ENCODE measurements at places on chromosomes 13 and 19.

DNA sequence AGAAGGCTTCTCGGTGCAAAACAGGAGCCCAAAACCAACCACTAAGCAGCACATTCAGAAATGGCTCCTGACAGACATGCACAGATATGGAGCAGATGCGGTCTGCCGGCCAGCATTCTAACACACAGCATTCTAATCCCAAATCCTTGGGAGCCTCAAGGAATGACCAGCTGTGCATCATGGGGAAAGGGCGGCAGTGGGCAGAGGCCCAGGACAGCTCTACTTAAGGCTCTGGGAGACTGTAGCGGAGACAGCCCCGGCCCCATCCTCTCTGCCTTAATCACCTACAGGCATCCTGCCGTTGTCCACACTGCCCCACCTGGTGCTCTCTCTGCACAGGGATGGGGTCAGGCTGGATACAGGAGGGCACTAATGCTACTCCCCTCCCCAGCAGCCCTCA, 1016.0 kb downstream of the UQCRFS1 start:
- DNase-seq, result no peak

DNA sequence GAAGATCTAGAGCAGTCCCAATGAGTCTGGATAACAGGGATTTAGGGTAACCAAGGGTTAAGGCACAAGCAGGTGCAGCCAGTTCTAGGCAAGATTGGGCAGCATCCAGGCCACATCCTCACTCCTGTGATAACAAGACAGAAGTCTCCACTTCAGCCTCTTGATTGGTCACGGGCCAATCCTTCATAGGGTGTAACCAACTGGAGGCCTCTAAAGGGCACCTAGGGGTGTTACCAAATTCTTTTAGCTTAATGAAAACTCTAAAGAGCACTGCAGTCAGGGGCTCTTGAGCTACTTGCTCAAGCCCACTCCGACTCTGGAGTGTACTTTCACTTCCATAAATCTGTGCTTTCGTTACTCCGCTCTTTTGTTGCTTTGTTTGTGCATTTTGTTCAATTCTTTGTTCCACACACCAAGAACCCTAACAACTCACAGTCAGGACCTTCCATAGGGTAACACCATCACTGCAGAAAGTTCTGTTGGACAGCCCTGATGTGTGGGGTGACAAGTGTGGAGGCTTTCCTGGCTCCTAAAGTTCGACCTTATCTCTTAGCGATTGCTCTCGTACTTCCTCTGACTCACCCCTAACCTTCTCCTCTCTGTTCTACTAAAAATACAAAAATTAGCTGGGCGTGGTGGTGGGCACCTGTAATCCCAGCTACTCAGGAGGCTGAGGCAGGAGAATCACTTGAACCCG, 36.1 kb downstream of the ZSWIM9 start:
- no peak for DNase-seq

DNA sequence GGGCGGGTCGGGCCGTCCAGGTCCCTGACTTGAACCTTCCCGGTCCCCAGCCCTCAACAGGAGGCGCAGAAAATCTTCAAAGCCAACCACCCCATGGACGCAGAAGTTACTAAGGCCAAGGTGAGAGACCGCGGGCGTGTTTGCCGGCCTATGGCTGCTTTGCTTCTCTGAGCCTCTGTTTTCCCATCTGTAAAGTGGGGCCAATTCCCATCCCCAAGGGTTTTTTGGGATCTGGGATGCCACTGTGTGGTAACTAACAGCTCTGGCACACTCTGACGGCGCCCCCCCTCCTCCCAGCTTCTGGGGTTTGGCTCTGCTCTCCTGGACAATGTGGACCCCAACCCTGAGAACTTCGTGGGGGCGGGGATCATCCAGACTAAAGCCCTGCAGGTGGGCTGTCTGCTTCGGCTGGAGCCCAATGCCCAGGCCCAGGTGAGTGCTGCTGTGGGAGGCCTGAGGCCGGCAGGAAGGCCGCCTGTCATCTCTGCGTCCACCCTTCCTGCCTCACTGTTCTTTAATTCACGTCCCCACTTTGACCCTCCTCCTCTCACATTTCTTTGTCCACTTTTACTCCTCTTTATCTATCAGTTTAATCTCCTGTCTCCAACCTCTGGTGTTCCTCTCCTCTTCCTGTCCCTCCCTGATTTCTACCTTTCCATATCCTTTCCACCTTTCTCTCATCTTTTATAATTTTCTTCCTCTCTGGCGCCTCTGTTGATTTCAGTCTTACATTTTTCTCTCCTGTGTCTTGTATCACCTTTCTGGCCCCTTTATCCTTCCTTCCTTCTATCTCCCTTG, 7.1 kb downstream of the FUZ start:
- DNase-seq, result no peak

GRCh38 chr13:76993021-76993420, 1.1 kb downstream of the CLN5 start:
- no peak for DNase-seq

- DNase-seq, result no peak
Observed at GRCh38 chr13:55569514-55569913, 1571.2 kb upstream of the PRR20A start.

- DNase-seq, result no peak
Observed at GRCh38 chr13:100521851-100522617, 66.6 kb downstream of the GGACT start.

DNA sequence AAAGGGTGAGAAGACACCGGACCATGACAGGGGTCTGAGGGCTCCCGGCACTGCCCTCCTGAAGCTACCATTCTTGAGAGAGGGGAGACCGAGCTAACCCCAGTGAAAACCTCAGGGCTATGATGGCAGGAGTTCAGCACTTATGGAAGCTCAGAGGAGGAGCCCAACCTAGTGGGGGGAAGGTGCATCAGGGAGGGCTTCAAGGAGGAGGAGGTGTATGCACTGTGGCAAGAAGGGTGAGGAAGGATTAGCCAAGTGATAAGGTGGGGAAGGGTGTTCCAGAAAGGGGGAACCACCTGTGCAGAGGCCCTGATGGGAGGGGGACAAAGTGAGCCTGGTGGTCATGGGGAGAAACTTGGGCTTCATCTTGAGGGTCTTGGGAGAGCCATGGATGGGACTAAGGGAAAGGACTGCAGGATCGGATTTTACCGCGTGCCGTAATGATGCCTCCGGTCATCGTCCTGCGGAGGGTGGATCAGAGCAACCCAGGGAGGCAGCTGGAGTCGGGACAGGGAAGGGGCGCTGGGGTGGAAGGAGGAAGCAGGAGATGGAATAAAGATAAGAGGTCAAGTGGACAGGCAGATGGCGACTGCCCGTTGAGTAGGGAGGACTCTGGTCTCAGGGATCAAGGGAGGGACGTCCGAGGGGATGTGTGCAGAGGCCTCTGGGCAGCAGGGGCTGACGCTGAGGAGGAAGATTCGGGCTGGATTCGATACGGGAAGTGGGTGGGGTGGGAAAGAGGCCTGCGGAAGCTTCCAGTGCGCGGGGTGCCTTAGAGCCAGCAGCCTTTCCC, 13.3 kb upstream of the PSMD8 start:
- DNase-seq, result no peak

DNA sequence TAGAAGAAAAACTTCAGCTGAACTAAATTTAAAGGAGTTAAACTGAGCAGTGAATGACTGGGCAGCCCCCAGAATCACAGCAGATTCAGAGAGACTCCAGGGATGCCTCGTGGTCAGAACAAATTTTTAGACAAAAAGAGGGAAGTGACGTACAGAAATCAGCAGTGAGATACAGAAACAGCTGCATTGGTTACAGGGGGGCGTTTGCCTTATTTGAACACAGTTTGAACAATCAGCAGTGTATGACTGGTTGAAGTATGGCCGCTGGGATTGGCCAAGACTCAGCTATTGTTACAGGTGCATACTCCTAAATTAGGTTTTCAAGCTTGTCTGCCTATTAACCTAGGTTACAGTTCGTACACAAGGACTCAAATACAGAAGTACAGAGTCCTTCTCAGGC, 2.2 kb upstream of the SPRYD7 start:
- DNase-seq, result no peak

DNA sequence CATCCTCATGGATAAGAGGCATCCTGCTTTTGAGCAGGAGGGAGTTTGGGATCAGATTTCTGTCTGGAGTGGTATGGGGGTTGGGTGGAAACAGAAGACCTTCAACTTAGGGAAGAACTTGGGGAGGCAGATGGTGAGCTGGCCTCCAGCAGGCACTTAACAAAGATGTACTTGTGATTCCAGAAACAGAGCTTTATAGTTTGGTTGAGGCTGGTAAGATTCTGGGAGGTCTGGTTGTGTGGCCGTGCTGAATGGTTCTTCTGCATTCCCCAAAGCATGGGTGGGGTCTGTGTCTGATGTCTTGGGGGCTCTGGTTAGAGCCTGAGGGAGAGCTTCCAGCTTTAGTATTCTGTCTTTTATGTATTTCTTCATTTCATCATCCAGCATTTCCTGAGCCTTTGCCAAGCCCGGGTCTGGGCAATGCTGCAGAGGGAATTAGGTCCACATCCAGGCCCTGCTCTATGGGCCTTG, 4.8 kb downstream of the MEGF8 start:
- DNase-seq, result no peak

GRCh38 chr13:28204043-28204442, 65.7 kb downstream of the PAN3 start:
- DNase-seq, result no peak

GRCh38 chr13:66853564-66853963, 376.6 kb downstream of the PCDH9 start:
- DNase-seq, result no peak

- no peak for DNase-seq
Observed at GRCh38 chr13:22198001-22198400, 527.1 kb downstream of the FGF9 start.

GRCh38 chr13:35961002-35961401, 170.2 kb downstream of the DCLK1 start:
- DNase-seq, result no peak

GRCh38 chr13:37526710-37527473, 71.7 kb downstream of the POSTN start:
- no peak for DNase-seq

DNA sequence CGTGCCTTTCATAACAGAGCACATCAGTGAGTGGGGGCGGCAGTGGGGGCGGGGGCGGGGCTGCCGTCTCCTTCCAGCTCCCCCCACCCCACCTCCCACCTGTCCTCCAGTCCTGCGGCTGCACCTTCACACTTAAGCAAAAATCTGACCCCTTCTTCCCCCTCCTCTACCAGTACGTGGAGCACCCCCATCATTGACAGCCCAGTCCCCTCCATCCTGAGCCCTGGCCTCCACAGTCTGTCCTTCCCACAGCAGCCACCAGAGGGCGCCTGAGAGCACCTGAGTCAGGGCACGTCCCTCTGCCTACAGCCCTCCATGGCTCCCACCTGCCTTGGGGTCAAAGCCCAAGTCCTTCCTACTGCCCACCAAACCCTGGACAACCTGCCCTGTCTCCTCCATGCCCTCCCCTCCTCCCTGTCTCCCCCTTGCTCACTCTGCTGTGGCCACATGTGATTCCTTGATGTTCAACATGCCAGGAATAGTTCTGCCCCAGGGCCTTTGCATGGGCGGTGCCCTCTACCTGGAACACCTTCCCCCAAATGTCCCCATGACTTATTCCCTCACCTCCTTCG, 4.0 kb downstream of the EBI3 start:
- DNase-seq, result peak; percentile 69

DNA sequence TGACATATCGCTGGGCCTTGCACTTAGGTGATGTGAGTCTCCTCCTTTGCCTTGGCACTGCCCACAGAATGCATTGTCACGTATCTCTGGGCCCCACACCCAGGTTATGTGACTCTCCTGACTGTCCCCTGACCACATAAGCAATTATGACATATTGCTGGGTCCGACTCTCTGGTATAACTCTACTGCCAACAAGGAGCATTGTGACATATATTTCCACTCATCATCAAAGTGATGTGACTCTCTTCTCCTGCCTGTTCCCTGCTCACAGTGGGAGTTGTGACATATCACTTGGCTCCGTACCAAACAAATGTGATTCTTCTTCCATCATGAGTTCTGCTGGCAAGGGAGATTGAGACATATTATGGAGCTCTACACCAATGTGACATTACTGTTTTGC, 15.4 kb upstream of the ZNF681 start:
- DNase-seq, result no peak

DNA sequence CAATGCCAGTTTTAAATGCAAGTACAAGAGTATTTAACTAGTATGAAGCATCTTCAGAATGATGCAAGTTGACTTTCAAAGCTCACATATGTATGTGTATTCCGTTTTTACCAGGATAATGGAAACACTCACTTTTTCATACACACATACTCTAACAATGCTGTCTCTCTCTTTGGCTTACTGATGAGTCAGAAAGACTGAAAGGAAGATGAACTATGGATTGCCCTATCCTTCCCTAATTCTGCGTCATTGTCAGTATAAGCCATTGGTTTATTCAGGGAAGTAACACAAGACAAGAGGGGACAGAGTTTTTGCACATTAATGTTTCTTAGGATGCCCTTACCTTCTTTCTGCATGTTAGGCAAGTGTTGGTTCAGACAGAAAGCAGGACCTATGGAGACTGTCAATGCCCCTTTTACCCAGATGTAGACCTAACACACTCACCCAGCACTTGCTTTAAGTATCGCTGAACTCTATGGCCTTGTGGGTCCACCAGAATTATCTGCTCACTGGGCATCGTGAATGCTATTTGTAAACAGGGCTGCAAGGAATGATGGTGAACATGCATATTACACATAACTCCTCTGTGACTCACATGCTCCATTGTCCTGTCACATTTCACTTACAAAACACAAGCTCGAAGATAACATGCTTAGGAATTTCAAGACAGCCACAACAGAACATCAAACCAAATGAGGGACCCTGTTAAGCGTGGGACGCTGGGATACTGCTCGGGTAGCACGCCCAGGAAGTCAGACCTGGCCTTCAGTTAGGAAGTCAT, 10.0 kb upstream of the OXGR1 start:
- no peak for DNase-seq

DNA sequence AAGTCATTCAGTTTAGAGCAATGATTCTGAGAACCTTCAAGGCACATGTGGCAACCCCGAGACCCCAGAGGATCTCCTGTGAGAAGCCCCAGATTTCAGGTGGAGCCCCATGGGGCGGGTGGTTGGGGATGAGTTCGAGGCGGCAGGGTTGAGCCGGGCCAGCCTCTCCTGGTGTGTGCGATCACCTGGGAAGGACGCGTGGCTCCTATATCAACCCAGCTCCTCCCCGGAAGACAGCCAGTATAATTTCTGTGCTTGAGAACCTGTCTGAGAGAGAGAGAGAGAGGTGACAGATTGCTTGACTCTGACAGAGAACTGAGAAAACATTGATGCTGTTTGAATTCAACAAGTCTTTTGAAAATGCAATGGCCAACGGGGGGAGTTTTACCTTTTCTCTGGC, 89.0 kb downstream of the TEX29 start:
- DNase-seq, result no peak
